Substantia nigra (tissue), 51 donors: ENCODE measurements at places on chromosomes 4 and X.

DNA sequence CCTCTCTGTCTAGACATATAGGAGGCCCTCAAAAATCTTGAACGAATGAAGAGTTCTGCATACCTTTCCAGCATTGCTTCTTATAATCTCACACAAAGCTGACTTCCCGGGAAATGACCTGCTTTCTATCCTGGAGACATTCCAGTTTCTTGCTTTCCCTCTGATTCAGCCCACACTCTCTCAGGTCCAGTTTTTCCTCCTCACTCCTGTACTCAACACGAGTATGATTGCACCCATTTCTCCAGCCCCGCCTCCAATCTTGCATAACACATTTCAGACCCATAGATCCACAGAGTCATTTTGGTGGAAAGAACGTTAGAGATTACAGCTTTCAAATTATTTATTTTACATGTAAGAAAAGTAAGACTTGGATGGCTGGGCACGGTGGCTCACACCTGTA is 127.5 kb upstream of the TLR3 start:
- DNase-seq, result no peak

GRCh38 chr4:173371292-173372192 is 788 bp downstream of the SAP30 start:
- peak; percentile 76 for DNase-seq

- DNase-seq, result no peak
These were observed 69.7 kb downstream of the STARD8 start for GRCh38 chrX:68717196-68717595.

- DNase-seq, result no peak
These were observed 785.0 kb downstream of the GLUD2 start for GRCh38 chrX:121832446-121832845.

- DNase-seq, result no peak
These were observed 163.5 kb downstream of the PPP3CA start for GRCh38 chr4:101183666-101184373.

DNA sequence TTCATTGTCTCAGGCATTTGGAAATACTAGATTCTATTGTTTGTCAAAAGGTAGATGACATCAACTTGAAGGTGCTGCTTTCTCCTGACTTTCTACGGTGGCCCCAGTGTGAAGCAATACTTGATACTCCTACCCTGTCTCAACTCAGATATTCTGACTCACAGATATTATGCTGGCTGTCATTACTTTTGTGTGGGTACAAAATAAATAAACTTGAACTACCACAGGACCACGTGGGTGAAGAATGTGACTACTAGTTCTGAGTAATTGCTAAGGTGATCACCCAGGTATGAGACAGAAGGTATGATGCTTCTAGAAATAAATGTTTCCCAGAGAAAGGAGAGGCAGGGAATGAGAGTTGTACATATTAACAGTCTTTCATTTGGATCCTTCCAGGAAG is 275.3 kb upstream of the SPOCK3 start:
- DNase-seq, result no peak

DNA sequence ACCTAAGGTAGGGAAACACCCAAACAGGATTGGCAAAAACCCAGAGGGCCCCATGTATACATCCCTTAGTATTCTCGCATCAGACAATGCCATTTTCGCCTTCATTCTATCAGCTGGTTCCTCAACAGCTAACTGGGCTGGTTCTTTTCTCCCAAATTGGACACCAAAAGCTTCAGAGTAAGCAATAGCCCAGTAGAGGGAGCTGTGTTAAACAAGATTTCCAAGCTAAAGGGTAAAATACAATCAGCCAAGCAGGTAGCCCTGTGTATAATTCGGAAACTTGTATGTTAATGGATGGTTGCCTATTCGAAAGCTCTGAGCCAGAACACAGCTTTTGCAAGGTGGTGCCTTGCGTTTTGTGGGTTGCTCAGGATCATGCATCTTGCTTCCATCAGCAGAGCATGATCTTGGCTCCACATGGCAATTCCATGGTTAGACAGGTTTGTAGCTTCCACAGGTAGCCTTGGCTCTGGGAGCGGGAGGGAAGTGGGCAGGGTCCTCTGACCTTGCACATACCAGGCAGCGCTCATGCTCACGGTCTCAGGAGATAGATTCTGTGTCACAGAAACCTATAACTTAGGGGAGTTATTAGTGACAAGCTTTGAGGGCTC is 115.2 kb upstream of the LNX1 start:
- DNase-seq, result no peak

DNA sequence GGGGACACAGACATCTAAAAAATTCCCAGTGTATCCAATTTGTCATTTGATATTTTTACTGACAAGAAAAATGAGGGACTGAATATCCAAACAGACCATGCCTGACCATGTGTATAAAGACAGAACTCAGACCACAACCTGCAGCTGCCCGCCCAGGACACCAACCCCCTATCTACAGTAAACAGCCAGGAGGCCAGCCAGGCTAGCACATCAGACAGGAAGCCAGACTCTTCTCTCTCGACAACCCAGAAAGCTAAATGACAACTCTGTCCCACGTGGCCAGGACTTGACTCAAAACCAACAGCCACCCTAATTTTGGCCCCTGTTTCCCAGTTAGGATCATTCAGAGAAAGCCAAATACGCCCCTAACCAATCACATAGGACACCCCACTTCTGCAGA is 15.1 kb downstream of the AFAP1 start:
- no peak for DNase-seq

DNA sequence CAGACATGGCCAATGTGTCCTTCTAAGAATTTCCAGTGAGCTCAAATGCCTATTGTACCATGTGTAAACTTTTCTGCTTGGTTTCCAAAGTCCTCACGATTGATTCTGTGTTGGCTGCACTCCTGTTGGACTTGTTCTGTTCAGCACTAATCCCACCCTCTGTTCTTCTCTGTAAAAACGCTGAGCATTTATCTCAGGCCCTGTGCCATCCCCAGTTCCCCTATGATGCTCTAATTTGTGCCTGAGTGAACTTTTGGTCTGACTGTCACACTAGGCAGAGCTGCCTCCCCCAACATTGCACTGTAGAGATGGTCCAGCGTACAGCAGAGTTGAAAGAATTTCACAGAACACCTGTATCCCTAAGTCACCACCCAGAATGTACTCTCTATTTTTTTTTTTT is 76.1 kb upstream of the STS start:
- no peak for DNase-seq

DNA sequence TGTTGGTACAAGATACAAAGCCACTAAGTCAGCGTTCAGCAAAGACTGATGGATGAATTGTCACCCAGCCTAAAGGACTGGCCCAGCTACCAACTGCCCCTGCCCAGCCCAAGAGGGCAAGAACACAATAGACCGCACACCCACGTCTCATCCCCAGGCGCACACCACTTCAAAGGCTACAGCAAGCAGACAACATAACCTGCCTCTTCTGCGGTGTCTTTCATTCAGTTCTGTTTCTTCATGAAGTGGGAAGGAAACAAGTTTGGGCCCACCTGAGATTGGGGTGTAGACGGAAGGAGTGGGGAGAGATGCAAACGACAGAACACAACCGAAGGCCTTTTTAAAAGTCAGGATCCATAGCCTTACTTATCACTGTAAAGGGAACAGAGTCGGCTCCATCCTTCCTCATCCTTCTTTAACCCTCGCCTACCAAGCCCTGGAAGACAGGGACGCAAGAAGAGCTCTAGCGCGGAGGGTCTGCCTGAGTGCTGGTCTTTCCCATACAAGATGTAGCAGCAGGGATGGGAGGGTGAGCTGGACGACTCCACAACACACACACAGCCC is 691 bp downstream of the SCARB2 start:
- no peak for DNase-seq

- DNase-seq, result no peak
These were observed 121.0 kb downstream of the KCNIP4 start for GRCh38 chr4:21827575-21827974.

GRCh38 chr4:114754616-114755015 is 156.0 kb downstream of the UGT8 start:
- no peak for DNase-seq

GRCh38 chr4:83112231-83112630 is 2.3 kb downstream of the PLAC8 start:
- DNase-seq, result no peak

DNA sequence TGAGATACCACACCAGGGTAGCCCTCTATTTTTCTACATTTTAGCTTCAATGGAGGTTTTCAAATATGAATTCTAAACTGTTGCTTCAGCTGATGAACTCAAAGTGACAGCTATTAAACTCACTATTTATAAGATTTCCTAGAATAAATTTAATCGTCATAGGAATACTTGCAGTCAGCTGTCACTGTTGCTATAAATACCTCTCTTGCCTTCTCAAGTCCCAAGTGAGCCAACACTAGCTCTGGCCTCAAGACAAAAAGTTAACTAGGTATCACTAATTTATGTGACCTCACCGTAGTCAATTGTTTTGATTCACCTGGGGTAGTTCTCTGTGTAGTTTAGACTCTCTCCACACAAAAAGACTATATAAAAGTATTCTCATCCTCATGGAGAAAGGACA is 34.3 kb upstream of the PROM1 start:
- no peak for DNase-seq

DNA sequence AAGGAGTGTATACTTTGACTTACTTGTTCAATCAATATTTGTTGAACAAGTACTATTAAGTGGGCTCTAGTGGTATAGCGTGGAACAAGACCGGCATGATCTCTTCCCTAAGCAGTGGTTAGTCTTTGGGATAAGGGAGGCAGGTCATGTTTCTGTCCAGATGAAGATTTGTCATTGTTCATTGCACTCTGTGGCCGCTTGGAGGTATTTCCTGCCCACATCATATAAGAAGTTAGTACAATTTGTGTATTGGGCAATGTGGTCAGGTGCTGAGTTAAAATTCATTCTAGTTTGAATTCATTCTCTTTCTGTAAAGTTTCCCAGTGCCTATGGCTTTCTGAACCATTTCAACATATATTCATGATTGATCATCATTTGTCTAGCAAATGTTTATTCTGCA is 101.1 kb upstream of the SHISA3 start:
- DNase-seq, result no peak

DNA sequence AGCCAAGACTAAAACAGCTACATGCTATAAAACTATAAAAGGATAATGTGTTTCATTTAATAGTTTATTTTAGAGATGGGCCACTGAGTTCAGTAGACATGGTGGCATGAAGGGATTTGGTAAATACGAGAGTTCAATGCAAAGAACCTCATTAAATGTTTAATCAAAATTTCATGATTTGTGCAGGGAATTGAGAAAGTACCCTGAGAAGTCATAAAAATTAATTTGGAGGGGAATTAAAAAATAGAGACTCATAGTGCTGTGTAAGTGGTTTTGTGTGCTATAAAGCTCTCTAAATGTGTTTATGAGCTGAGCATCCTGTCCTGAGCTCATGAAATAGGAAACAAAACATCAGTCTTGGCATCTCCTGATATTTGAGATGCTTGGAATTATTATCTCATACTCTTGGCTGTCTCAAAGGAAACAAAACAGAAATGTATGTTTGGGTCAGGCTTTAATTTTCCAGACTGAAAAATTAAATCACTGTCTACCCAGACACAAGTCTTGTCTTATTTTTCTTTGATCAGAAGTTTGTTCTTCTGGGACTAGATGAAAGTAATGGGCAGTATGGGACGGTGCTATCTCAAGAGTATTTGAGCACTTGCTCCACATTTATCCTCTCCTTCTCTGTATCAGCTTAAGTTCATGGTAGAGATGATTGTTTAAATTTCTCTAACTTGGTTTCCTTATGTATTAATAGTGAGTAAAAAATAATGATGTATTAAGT is 38.0 kb upstream of the EMCN start:
- DNase-seq, result no peak

DNA sequence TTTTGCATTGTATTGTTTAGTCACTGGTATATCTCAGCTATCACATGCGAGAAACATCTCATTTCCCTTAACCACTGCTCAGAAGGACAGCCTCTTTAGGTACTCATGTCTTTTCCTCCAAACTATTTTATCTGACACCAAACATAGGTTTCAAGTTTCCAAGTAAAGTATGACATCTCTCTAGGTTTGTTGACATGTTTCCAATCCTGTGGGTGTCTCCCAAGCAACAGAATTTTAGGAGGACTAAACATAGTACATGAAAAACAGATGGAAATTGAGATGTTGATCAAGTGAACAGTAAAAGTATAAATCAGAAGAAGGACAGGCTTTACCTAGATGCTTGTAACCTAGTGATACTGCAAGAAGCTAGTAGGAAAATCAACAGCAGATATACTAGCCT is 371.4 kb downstream of the DTHD1 start:
- DNase-seq, result no peak

GRCh38 chr4:20878806-20879205 is 178.5 kb downstream of the PACRGL start:
- no peak for DNase-seq

GRCh38 chr4:186144946-186145569 is 40.6 kb downstream of the FAM149A start:
- DNase-seq, result no peak
